Aorta (tissue), 5 donors: ENCODE measurements at places on chromosomes 13 and 19. TPM values are rescaled to one million over a fixed set of nuclear protein-coding genes. Genes with fewer than 3 reads are reported as not detected.

GRCh38 chr13:88648598-88649373, 977.6 kb downstream of the SLITRK5 start:
- no peak for DNase-seq
- no peaks in the 10 kb centered on the region for H3K27me3 ChIP-seq
- H3K4me3 ChIP-seq = no peak overlapping the region
- H3K27ac ChIP-seq = no peak overlapping the region

DNA sequence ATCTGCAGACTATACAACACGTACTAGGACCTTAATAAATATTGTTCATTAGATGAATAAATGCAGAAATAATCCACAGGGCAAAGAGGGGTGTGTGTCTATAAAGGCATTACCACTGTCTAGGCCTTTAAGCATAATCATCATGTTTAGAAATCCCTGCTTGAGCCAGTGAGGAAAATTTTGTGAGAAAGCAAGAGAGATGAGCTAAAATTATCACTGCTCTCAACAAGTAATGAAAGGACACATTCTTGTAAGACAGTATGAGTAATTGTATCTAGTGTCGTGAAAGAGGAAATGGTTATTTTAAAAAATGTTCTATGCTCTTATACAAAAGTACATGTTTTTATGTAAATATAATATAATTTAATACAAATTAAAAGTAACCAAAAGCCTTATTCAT, 1699.4 kb downstream of the PCDH9 start:
- H3K4me3 ChIP-seq = no peak overlapping the region
- H3K36me3 ChIP-seq = no peaks in the 10 kb centered on the region
- H3K27ac ChIP-seq = no peak overlapping the region

DNA sequence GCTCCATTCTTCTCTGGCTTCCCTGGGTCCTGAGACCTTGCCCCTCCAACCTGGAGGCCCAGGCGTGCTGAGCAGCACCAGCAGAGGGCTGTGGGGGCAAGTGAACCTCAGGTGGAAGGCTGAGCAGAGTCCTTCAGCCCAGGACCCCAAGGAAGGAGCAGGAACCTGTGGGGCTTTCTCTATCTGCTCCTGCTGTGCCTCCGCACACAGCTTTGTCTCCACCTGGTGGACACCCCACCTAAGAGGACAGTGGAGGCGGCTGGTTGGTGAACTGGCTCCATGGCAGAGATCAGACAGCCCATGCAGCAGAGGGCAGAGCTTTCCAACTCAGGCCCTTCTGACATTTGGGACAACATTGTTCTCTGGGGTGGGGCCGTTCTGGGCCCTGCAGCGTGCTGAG, 19.7 kb downstream of the ZFR2 start:
- DNase-seq = no peak
- no peaks in the 10 kb centered on the region for H3K27me3 ChIP-seq
- no peak overlapping the region for H3K4me3 ChIP-seq
- no peak overlapping the region for H3K27ac ChIP-seq

- H3K4me3 ChIP-seq = no peak within 1 kb of the TSS
- no peaks in the 10 kb centered on the region for H3K4me1 ChIP-seq
- no peaks in the 10 kb centered on the region for H3K36me3 ChIP-seq
- DNase-seq = no peak
These were observed at the start of gene DPF1 for GRCh38 chr19:38224014-38224862. TSS of gene DPF1 (minus strand) at chr19:38224222. CDS start at chr19:38224142, 80 bp downstream.

DNA sequence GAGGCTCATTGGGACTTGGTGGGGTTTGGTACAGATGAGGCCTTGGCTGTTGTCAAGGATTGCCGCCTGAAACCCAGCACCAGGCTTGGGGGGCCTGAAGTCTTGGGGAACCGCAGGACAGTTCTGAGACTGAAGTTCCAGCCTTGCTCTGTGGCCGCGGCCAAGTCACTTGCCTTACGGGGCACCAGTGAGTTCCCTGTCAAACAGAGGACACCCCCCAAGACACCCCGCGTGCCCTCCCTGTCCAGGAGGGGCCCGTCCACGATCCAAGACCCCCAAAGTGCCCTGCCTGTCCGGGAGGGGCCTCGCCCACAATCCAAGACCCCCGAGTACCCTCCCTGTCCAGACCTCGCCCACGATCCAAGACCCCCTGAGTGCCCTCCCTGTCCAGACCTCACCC, 2.5 kb downstream of the CDC34 start:
- DNase-seq = no peak
- H3K27ac ChIP-seq = no peak overlapping the region
- no peaks in the 10 kb centered on the region for H3K27me3 ChIP-seq
- H3K4me1 ChIP-seq = no peaks in the 10 kb centered on the region
- no peak overlapping the region for H3K4me3 ChIP-seq
- H3K36me3 ChIP-seq = peaks cover 14% of the 10 kb centered on the region

- H3K4me3 ChIP-seq = no peak overlapping the region
- no peaks in the 10 kb centered on the region for H3K36me3 ChIP-seq
- no peak for DNase-seq
- H3K27ac ChIP-seq = no peak overlapping the region
- no peaks in the 10 kb centered on the region for H3K27me3 ChIP-seq
These were observed 46.0 kb downstream of the GARRE1 start for GRCh38 chr19:34300380-34300779.

- no peak overlapping the region for H3K27ac ChIP-seq
- no peak overlapping the region for H3K4me3 ChIP-seq
- H3K36me3 ChIP-seq = no peaks in the 10 kb centered on the region
- DNase-seq = no peak
- no peaks in the 10 kb centered on the region for H3K27me3 ChIP-seq
These were observed 9.5 kb downstream of the ADAMTSL5 start for GRCh38 chr19:1503089-1503924.

DNA sequence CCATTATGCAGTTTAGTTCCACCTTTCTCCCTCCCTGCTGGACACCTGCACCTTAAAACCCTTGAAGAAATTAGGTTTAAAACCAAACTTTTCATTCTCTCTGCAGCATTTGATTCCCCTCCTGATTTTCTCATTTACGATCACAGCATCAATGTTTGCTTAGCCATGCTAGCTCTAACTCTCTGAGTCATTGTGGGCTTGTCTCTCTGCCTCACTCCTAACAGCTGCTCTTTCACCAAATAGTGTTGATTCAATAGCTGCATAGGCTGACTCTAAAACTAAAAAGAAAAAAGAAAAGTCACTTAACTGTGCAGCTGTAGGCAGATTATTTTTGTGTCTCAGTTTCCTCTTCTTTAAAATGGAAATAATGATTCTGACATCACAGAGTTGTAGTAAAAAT, 1124.9 kb downstream of the DIAPH3 start:
- no peak for DNase-seq
- H3K36me3 ChIP-seq = no peaks in the 10 kb centered on the region
- no peaks in the 10 kb centered on the region for H3K4me1 ChIP-seq
- H3K4me3 ChIP-seq = no peak overlapping the region
- no peak overlapping the region for H3K27ac ChIP-seq

DNA sequence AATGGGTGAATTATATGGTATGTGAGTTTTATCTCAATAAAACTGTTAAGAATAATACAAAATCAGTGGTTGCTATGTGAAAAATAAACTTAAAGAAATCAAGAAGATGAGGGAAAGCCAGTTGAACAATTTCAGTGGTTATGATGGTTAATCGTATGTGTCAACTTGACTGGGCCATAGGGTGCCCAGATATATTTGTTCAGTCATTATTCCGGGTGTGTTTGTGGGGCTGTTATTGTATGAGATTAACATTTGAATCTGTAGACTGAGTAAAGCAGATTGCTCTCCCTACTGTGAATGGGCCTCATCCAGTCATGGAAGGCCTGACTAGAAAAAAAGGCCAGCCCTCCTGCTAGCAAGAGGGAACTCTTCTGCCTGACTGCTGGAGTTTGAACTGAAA, 109.3 kb downstream of the LMO7 start:
- no peak overlapping the region for H3K4me3 ChIP-seq
- H3K27me3 ChIP-seq = no peaks in the 10 kb centered on the region
- peaks cover 2% of the 10 kb centered on the region for H3K4me1 ChIP-seq
- H3K36me3 ChIP-seq = no peaks in the 10 kb centered on the region
- no peak for DNase-seq

GRCh38 chr13:36975172-36975571, 24.0 kb downstream of the ALG5 start:
- H3K27me3 ChIP-seq = no peaks in the 10 kb centered on the region
- no peak for DNase-seq
- no peaks in the 10 kb centered on the region for H3K36me3 ChIP-seq
- H3K27ac ChIP-seq = no peak overlapping the region
- H3K4me3 ChIP-seq = no peak overlapping the region
- H3K4me1 ChIP-seq = no peaks in the 10 kb centered on the region

DNA sequence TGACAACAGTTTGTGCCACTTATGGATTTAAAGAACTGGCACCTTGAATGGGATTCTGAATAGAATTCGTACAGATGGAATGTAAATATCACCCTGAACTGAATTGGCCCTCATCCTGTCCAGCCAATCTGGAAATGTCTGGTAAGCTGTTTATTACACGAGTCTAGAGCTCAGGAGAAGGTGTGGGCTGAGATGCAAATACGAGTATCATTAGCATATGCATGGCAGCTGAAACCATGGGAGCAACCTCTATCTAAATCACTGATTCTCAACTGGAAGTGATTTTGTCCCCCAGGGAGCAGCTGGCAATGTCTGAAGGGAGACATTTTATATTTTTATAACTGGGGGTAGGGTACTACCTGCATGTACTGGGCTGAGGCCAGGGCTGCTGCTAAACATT, 15.6 kb upstream of the VWA8 start:
- H3K27me3 ChIP-seq = no peaks in the 10 kb centered on the region
- H3K4me3 ChIP-seq = no peak overlapping the region
- H3K27ac ChIP-seq = no peak overlapping the region

DNA sequence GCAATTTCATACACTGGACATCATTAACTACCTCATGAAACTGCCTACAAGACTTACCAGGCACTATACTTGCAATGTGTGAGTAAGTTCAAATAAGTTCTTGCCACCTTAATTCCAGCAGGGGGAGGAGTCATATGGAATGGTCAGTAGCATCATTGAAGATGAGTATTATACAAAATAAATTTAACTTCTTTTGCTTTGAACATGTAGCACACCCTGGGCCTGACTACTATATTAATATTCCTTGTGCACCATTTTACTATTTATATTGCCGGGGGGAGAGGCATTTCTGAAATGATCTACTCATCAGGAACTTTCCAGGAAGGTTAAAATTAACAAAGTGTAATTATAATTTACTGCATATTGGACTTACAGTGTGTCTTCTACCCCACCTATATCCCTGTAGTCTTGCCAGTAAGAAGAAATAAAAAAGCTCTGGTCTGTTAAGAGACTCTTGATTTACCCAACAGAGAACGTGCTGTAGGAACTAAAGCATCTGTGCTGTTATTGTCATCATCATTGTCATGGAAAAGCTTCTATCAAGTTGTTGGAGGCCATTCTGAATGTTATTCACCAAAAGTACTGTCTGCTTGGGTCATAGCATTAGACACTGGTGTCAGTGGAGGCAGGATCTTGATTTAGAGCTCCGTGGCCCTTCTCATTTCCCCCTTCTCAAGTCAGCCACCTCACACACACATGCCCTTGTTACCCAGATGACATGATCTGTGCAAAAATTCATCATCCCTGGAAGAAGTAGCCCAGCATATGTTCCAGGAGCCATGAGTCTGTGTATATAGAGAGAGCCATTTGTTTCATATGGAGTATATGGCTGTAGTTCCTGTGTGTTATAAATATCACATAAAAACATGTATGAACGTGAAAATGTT, 147.1 kb downstream of the MTUS2 start:
- H3K4me1 ChIP-seq = peaks cover 2% of the 10 kb centered on the region
- no peak overlapping the region for H3K27ac ChIP-seq
- no peak for DNase-seq
- H3K27me3 ChIP-seq = no peaks in the 10 kb centered on the region
- H3K4me3 ChIP-seq = no peak overlapping the region

DNA sequence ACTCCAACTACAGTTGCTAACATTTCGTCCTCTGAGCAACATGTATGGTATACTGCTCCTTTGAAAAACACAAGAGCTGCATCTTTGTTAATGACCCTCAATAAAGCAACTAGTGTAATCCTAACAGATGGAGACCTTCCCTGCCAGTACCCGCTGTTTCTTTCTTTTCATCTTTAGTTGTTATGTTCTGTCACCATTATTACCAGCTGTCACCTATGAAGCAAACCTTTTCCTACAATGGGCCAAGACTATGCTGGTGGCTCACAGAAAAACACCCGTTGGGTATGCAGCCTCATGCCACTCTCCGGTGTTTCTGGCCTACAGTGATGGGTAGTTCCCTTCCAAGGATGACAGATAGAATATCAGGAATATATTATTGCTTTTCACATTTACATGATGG, 29.7 kb upstream of the CYSLTR2 start:
- no peaks in the 10 kb centered on the region for H3K36me3 ChIP-seq
- DNase-seq = no peak
- H3K27ac ChIP-seq = no peak overlapping the region
- H3K27me3 ChIP-seq = no peaks in the 10 kb centered on the region
- H3K4me1 ChIP-seq = no peaks in the 10 kb centered on the region

GRCh38 chr19:48752496-48753365, at the start of gene FUT1:
TSS of gene FUT1 (minus strand) at chr19:48752641. CDS start at chr19:48751281, 1,360 bp downstream.
- no peaks in the 10 kb centered on the region for H3K4me1 ChIP-seq
- H3K27ac ChIP-seq = no peak within 1 kb of the TSS
- H3K4me3 ChIP-seq = no peak within 1 kb of the TSS
- DNase-seq = peak; percentile 69
- H3K36me3 ChIP-seq = no peaks in the 10 kb centered on the region

- H3K36me3 ChIP-seq = no peaks in the 10 kb centered on the region
- H3K27me3 ChIP-seq = no peaks in the 10 kb centered on the region
- H3K4me1 ChIP-seq = no peaks in the 10 kb centered on the region
- no peak overlapping the region for H3K27ac ChIP-seq
- DNase-seq = peak; percentile 71
- H3K4me3 ChIP-seq = no peak overlapping the region
These were observed 42.9 kb downstream of the C13orf46 start for GRCh38 chr13:113930671-113931637.

DNA sequence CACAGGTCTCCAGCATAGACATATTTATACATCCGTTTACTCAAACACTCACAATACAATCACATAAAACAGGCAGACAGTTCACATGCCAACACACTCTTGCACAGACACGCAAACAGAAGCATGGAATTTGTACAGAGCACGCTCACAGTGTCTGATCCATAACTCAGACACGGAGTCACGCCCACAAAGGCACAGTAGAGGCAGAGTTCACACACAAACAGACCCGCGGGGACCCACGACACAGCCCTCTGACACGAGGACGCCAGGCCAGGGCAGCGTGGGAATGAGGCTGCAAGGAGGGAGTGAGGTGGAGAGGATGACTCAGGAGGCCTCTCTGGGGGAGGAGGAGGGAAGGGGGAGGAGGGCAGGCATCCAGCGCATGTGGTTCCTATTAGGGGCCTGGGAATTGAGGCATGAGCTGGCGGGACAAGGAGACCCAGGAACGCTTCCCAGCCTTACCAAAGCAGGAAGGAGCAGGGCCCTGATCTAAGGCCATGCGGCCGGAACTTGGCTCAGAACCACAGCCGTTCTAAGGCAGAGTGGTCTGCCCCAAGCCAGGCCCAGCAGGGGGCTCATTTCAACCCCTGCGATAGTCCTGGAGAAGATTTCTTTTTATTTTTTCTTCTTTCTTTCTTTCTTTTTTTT, 9.1 kb upstream of the OLFM2 start:
- H3K36me3 ChIP-seq = no peaks in the 10 kb centered on the region
- H3K4me1 ChIP-seq = no peaks in the 10 kb centered on the region
- H3K27ac ChIP-seq = peak overlapping the region; percentile 45
- peak; percentile 96 for DNase-seq
- H3K27me3 ChIP-seq = no peaks in the 10 kb centered on the region
- no peak overlapping the region for H3K4me3 ChIP-seq

LGALS4 gene
- total RNA-seq = 0.51 TPM

ZNF530 gene
- 2.3 TPM for total RNA-seq

KIR3DL1 gene
- not detected for total RNA-seq

C19orf67 gene
- not detected for total RNA-seq
